ENCODE measurements at places on chromosomes 4 and X.

DNA sequence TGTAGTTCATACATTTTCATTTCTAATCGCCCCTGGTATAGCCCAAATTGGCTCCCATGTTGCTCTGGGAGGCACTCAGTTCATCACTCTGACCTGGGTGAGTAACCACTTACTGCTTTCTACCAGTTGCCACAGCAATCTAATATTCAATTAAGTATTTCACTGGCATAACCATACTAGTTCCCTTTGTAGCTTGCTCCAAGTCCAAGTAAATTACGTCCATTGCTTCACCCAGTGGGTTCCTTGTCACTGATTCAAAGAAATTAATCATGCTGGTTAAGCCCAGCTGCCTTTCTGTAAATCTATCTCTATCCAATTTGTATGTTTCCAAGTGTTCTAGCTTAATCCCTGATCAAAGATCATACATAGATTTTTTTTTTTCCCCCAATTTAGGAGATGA, 92.0 kb upstream of the CBR4 start:
- DNase-seq, result no peak

GRCh38 chr4:169898095-169898494, 128.1 kb downstream of the MFAP3L start:
- no peak for DNase-seq

DNA sequence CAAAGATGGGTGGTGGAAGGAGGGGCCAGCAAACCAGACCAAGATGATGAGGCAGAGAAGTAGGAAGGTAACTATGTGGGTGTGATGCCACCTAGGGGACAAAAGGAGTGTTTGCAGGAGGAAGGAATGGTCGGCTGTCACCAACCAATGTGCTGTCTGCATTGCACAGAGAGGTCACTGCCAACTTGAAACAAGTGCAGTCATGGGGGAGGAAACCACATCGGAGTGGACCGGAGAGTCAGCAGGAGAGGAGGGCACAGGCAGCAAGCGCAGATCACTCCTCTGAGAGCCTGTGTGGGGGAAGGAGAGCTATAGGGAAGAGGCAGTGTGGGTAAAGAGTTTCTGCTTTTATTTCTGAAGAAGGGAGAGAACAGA, 38.5 kb upstream of the FGFBP2 start:
- peak; percentile 84 for DNase-seq

GRCh38 chr4:108203377-108203776, 34.6 kb upstream of the LEF1 start:
- no peak for DNase-seq

DNA sequence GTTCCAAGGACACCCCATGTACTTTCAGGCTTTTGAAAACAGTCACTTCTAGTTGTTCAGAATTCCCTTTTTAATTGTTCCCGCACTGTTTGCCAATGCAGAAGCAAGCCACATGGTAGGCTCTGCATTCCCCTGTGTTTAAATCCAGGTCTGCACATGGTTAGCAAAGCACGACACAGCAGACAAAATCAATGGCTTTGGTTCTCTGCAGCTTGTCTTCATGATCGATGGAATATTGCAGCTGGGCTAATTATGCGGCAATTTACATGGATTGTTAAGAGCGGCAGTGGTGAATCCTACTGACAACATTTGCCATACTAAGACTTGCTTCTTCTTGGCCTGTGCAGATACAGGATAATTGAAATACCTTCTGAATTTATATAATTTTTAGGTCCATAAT, 20.6 kb upstream of the INPP4B start:
- DNase-seq, result no peak

- peak; percentile 43 for DNase-seq
These were observed 160.5 kb downstream of the TBX22 start for GRCh38 chrX:80174925-80175574.

GRCh38 chrX:7614616-7615015, 228.4 kb upstream of the VCX start:
- DNase-seq, result no peak

DNA sequence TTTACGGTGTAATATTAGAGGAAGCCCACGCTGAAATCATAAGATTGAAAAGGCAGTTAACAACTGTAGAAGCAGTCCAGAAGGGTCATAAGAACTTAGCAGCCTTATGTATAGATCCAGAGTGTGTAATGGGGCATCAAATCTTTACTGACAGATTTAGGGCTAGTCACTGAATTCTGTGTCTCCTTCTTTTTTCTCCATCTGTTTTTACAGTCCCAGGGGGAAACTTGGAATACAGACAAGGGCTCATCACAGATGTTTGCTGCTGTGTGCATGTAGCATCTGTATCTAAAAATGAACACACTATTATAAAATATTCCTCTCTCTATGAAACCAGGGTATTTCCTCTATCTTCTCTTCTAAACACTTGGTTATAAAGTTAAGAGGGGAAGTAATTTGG, 43.9 kb downstream of the CYSLTR1 start:
- DNase-seq, result no peak

DNA sequence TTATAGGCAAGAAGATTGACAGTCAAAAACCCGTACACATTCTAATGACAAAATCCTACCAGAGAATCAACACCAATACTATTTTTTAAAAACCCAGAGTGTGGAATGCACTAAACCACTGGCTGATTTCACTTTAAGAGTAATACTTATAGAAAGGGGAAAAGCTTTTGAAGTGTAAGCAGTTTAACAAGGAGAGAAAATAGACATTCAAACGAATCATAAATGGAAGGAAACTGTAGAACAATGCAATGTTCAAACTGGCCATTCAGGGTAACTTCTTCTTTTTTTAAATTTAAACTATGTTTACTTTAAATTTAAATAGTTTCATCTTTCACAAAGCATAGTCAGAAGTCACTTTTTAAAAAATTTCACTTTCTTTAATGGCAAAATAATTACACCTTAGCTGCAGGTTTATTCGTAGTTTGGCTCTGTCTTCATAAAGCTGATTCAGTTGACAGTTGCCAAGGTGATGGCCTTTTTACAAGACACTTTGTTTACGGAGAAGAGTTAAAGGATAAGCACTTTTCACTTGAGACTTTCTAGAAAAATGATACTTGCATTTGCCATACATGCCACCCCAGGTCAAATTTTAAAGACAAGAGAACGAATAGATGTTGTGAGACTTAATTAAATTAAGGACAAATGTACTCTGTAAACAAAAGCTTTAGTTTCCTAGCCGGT, 82.4 kb upstream of the KLF3 start:
- no peak for DNase-seq

GRCh38 chr4:16864199-16864598, 34.2 kb downstream of the LDB2 start:
- peak; percentile 13 for DNase-seq

- DNase-seq, result no peak
These were observed 367.5 kb upstream of the GATB start for GRCh38 chr4:152128356-152128755.

- DNase-seq, result no peak
These were observed 1.3 kb downstream of the NEXMIF start for GRCh38 chrX:74923942-74924448.

- no peak for DNase-seq
These were observed 127.5 kb upstream of the OTUD4 start for GRCh38 chr4:145307763-145308430.

- no peak for DNase-seq
These were observed 83.9 kb upstream of the ARHGAP24 start for GRCh38 chr4:85391071-85391470.

DNA sequence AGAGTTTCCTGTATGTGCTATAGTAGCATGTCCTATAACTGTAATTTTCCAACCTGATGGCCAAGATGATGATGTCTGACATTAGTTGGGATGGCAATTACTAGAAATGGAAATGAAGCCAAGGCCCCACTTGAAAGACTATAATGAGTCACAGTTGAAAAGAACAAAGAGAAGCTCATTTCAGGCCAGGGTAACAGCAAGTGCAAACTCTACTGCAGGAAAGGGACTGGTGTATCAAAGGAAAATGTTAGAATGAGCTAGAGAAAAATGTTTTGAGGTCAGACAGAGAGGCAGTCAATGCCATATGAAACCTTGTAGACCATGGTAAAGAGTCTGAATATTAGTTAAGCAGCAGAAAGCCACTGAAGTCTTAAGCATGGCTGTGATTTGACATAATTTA, 146.2 kb upstream of the SH3RF1 start:
- peak; percentile 53 for DNase-seq

- DNase-seq, result peak; percentile 26
These were observed 19.6 kb downstream of the TMEM31 start for GRCh38 chrX:103730147-103730795.

GRCh38 chr4:9925750-9926439, 95.4 kb downstream of the SLC2A9 start:
- DNase-seq, result no peak

DNA sequence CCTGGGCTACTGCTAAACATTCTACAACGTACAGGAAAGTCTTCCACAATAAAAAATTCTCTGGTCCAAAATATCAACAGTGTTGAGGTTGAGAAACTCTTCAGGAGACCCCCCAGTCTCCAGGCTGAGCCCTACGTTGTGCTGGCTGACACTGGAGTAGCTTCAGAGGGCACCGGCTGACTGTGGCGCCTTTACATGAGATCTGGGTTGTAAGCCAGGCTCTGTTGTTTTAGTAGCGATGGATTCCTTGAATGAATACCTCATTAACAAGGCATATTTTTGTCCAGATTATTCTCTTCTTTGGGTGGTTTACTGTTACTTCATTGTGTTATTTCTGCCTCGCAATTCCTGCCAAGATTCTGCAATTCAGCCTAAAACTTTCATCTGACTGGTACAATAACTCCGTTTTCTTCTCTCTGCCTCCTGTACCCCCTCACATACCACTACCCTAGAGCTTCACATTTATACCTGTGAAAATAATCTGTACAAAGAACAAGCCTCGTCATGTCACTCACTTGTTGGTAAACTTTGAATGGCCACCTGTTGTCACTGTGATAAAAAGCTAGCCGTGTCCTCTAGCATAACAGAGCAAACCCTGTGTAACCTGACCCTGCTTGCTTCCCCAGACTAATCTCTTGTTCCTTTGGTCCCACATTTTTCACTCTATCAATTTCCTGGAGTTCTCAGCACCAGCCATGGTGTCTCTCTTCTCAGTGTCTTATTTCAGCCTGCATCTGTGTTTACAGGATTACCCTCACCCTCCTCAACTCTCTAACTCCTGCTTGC, 1476.1 kb upstream of the TENM3 start:
- DNase-seq, result no peak

GRCh38 chr4:139658185-139658584, 7.4 kb upstream of the MGST2 start:
- DNase-seq, result no peak

- no peak for DNase-seq
These were observed 99.8 kb downstream of the KLHL8 start for GRCh38 chr4:87120411-87121162.

DNA sequence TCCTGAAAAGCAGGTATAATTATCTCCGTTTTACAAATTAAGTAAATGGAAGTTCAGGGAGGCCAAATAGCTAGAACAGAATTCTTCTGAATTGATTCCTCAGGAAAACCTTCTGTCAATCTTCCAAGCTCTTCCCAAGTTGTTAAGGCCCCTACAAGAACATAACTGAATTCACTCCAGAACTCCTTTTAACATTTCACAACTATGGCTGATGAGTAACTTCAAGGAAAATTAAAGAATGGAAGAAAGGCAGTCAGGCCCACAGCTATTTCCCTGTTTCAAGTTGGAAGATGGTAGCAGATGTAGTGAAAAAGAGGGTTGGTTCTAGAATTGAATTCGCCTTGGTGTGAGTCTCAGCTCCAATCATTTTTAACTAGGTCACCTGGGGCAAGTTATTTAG, 15.9 kb downstream of the SETD7 start:
- no peak for DNase-seq
